ENCODE measurements at places on chromosomes 2 and 18.

- no peak for DNase-seq
Measured at GRCh38 chr2:181312515-181312927, 144.7 kb upstream of the ITGA4 start.

DNA sequence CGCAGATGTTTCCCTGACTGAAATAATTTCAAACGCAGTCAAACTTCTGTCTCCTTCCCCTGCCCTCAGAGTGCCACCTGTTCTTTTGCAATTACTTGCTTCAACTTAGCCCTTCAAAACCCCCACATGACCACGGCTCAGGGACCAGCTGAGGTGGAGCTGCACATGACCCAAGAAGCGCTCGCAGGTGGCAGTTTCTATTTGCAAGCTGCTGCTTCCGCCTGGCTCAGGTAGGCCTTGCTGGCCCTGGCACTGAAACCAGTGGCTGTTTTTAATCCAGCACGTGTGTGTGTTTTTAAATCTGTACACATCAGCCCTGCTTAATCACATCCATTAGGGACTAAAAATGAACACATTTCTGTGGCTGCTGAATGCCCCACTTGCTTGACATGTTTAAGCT lies 95.3 kb downstream of the CCDC93 start:
- DNase-seq: no peak

DNA sequence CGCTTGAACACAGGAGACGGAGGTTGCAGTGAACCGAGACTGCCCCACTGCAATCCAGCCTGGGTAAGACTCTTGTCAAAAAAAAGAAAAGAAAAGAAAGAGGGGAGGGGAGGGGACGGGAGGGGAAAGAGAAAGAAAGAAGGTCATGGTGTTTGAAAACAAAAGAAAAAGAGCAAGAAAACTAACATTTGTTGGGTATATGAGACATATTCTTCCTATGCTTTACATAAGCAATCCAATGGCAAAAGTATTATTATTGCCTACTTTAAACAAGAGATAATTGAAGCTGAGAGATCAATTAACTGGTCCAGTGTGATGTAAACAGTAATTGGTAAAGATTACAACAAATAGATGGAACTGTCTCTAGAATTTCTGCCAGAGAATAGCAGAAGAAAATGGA lies 157.3 kb downstream of the ZRANB3 start:
- DNase-seq: no peak

DNA sequence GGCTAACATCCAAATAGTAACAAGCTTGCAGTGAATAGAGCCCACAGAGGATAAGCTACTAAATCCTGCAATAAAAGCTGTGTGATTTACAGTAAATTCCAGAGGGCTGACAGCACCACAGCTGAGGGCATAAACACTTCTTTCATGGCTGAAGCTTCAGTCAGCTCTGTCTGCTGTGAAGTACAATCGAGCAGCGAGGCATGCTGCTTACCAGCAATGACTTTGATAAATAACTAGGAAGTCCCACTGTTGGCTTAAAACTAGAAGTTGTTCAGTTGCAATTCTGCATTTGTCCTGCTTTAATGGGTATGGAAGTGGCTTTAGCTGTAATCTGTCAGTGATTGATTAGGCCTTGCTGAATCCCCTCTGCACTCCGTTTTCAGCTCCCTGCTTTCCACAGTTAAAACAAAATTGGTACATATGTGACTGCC lies 65.2 kb upstream of the FIGN start:
- DNase-seq: peak; percentile 36

- DNase-seq: no peak
Measured at GRCh38 chr2:181454686-181455450, 2.3 kb upstream of the ITGA4 start.

DNA sequence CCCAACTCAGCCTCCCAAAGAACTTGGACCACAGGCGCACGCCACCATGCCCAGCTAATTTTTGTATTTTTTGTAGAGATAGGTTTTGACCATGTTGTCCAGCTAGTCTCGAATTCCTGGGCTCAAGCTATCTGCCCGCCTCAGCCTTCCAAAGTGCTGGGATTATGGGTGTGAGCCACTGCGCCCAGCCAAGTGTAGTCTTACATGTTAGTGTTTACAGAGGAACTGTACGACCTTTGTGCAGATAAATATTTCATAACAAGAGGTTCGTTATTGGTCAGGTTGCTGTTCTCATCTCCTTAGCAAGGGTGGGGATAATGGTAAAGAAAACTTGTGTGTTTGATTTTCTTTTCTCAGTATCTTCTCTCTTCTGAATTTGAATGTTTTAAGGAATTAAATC lies 46.5 kb downstream of the RALBP1 start:
- no peak for DNase-seq

Data from SJSA1 (cell line).